ENCODE measurements at places on chromosomes 13 and 19.

- DNase-seq: no peak
Observed at GRCh38 chr19:750640-751423, at the start of gene MISP. TSS of gene MISP (plus strand) at chr19:751112. CDS start at chr19:756947, 5,835 bp downstream.

DNA sequence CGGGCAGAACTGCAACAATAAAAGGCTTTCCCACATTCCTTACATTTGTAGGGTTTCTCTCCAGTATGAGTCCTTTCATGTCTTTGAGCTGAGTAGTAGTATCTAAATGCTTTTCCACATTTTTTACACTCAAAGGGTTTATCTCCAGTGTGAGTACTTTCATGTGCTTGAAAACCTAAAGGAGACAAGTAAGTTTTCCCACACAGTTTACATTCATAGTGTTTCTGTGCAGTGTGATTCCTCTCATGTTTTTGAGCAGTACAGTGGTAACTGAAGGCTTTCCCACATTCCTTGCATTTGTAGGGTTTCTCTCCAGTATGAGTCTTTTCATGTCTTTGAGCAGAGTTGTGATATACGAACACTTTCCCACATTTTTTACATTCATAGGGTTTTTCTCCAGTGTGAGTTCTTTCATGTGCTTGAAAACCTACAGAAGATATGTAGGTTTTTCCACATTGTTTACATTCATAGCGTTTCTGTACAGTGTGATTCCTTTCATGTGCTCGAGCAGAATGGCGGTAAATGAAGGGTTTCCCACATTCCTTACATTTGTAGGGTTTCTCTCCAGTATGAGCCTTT lies 47.0 kb downstream of the ZNF44 start:
- DNase-seq: no peak

- DNase-seq: no peak
Observed at GRCh38 chr13:59538512-59538911, 625.2 kb downstream of the DIAPH3 start.

DNA sequence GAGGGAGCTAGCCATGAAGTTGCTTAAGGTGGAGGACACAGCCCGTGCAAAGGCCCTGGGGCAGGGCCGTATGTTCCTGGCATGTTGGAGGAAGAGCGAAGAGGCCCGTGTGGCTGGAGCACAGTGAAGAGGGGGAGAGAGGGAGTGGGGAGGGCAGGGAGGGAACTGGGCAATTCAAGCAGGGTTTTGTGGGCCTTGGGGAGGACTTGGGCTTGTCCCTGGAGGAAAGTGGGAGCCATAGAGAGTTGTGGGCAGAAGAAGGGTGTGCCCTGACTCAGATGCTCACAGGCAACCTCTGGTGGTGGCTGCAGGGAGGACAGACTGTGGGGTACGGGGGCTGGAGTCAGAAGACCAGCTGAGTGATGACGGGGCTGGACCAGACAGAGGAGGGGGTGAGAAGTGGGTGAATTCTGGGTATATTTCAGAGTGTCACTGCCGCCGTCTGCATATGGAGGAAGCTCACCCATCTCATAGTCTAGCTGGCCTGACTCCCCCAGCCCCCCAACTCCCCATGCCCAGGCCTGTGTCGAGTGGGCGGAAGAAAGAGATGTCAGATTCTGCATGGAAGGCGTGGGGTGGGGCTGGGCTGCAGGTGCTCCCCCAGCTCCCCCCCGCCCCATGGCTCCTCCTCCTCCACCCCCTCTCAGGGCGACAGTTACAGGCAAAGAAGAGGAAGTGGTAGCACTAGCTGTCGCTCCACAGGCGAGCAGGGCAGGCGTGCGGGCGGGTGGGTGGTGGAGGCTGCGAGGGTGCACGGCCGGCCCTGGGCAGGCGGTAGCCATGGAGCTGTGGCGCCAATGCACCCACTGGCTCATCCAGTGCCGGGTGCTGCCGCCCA lies at the start of gene VAV1:
Gene VAV1, plus strand, starts transcription at position 681 of the 838 bp plus-strand sequence. Its CDS starts 100 bp downstream, at position 781.
- DNase-seq: peak; percentile 85

DNA sequence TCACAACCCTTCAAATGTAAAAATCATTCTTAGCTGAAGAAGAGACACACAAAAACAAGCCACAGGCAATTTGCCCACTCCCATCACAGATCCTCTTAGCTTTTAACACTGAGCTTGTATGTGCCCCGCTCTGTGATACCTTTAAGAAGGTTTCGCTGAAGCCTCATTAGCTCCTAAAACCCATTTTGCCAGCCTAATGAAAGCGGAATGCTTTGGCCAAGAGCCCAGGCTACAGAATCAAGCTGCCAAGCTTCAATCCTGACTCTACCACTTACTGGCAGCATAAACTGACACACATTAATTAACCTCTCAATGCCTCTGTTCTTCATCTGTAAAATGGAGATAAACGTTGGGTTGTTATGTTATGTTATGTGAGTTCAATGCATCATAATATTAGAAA lies 10.5 kb downstream of the ZNF112 start:
- no peak for DNase-seq

- no peak for DNase-seq
Observed at GRCh38 chr19:34574704-34575103, 93.1 kb downstream of the WTIP start.

- DNase-seq: no peak
Observed at GRCh38 chr19:7926021-7926726, at the start of gene CTXN1. TSS of gene CTXN1 (minus strand) at chr19:7926135. CDS start at chr19:7925538, 597 bp downstream.

DNA sequence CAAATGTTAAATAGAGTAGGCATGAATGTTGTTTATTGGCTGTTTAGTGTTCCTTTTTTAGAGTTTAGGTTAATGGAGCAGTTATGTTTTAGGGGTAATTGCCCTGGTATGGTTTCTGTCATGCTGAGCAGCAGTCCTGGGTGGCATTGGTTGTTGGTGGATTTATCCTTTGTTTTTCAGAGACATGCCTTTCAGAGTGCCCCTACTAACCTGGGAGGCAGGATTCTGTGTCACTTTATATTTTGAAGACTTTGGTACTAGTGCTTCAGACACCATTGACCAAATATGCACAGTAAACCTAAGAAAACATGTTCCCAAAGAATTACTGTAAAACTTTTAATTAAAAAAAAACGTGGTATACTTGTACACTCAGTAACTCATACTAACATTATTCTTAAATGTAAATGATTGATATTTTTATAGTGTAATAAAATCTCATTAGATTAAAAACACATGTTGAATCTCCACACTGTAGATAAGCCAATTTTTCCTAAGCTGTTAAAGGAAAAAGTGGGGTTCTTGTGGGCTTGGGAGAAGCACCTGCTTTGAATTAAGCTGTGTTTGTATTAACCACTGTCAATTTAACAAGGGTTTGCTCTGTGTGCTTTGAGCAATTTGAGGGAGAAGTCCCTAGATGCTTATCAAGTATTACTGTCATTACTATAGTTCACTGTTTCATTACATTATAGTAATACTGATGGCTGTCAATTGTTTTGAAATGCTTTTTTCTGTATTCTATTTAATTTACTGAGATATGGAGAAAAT lies 133.2 kb downstream of the LMO7 start:
- DNase-seq: no peak

DNA sequence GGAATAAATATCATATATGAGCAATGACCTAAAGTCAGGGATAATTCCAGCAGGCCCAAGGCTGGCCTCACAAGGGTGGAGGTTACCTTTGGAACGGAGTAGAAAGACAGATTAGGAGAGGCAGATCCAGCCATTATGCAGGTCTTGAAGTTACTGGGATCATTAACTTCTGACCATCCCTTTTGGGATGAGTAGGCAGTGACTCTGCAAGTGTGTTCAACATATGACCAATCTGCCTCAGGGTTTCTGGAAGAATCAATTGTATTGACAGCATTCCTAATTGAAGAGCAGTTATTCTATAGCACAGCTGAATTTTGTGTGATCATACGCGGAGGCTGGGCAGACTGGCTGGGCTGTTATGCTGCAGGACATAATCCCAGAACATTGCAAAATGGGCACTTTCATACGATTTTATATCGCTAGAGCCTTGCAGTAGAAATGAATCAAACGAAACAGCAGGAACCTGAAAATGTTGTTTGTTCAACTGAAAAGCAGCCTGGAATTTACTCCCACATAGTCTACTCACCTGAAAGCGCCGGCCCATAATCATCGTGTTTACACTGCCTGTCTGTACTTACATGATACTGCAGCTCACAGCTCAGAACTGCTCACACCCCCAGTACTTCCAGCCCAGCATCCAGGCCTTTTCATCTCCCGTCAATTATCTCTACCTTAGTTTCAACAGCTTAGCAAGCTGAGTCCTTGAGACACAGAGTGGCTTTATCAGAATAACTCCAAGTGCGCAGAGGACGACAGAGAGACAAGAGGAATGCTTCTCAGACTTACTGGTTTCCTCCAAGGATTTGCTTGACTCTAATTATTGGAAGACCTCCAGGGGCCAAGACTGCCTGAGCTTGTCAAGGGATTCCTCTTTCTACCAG lies 556.1 kb downstream of the EFNB2 start:
- no peak for DNase-seq

DNA sequence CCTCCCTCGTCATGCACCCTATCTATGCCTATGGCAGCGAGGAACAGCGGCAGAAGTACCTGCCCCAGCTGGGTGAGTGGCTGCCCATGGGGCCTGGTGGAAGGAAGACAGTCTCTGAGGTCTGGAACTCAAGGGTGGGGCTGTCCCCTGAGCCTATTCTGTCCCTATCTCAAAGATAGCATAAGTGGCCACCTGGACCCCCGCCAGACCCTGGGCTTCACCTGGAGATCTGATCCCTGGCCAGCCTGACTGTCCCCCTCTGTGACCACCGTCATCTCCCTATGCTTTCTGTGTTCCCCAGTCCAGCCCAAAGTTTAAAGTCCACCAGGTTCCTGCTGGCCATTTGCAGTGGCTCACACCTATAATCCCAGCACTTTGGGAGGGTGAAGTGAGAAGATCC lies 2.6 kb downstream of the GCDH start:
- DNase-seq: no peak

- DNase-seq: no peak
Observed at GRCh38 chr19:28019371-28019770, 1193.6 kb downstream of the UQCRFS1 start.

DNA sequence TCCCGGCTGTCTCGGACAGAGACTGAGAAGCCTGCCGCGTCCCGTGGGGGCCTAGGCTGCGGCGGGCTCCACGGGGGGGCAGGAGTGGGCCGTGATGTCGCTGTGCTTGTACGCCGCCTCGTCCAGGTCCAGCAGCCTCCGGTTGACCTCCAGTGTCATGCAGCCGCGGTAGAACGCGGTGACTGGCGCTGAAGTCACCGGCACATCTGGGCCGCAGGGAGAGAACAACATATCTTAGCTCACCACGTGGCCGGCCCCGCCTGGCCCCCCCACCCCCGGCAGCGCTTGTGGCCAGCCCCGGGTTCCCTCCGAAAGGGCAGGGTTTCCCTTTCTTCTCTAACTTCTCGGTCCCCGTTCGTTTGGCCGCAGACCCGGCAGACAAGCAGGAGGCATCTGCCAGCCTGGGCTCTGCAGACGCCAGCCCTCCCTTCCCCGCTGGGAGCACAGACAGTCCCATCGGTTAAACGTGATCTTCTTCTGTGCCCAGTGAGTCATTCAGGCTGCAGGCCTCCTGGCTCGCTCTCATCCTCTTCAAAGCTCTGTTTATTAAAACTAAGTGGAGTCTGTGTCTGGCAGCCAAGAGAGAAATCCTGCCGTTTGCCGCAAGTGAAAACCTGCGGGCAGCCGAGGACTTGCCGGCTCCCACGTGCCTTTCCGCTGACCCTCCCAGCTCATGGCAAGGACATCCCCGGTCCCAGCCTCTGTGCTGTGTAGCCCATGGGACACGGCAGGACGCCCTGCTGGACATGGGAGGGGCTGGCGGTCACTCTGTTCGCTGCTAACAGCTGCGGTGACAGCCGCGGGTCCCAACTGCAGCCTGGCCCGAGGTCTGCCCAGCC lies 42.8 kb downstream of the GAS6 start:
- no peak for DNase-seq

GRCh38 chr19:15170345-15170744 lies 30.4 kb downstream of the NOTCH3 start:
- DNase-seq: no peak

- DNase-seq: no peak
Observed at GRCh38 chr19:50191216-50191615, 12.2 kb upstream of the MYH14 start.

DNA sequence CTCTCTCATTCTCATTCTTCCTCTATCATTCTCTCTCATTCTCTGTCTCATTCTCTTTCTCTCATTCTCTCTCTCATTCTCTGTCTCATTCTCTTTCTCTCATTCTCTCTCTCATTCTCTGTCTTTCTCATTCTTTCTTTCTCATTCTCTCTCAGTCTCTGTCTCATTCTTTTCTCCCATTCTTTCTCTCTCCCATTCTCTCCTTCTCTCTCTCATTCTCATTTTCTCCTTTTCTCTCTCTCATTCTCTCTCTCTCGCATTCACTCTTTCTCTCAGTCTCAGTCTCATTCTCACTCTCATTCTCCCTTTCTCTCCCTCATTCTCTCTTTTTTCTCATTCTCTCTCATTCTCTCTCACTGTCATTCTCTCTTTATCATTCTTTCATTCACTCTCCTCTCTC lies 152.0 kb upstream of the UQCRFS1 start:
- no peak for DNase-seq

DNA sequence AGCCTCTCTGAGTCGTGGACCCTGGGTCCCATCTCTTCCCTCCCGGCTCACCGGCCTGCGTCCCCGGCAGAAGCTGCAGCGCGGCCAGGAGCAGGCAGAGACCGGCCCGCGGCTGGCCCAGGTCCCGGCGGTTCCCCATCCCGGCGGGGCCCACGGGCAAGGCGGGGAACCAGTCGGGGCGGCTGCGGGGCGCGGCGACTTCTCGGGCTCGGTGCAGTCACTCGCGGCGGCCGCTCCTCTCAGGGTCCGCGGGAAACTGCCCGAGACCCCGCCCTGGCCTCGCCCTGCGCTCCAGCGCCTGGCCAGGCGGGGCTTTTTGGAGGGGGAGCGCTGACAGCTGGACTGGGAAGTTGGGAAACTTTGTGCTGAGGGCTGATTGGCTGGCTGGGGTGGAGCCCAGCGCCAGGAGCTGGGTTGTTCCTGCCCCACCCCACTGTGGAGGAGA lies at the start of gene COL5A3:
Gene COL5A3, minus strand, starts transcription at position 258 of the 445 bp plus-strand sequence. Its CDS starts 119 bp downstream, at position 139.
- no peak for DNase-seq

DNA sequence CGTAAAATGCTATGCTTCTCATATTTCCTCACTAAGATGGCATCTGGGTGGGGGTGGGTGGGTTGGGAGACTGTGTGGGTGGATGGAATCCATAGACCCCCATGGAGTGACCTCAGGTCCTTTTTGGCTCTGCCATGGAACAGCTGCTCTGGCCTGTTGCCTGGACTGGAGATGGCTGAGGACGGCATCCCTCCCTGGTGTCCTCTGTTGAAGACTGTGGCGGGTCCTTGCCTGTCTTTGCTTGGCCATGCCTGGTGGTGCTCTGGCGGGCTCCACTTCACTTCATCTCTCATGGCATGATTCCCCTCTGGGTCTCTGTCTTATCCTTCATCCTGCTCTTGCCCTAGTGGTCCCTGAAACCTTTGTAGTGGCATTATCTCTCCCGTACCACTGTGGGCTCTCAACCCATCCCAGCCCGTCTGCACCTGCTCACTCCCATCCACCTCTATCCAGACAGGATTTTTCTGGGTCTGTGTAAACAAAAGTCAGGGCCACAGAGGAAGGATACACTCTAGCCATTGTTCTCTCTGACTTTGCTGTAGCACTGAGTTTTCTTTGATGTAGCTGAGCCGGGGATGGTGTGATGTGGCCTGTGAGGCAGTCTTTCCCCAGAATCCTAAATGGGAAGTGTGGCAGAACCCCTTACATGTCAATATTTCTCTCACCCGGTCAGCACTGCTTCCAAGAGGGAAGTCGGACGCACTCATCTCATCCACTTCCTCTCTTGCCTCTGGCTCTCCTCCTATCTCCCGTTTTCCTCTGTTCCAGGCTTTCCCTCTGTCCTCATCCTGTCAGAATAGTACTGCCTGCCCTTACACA lies 36.1 kb downstream of the WDFY2 start:
- no peak for DNase-seq

- DNase-seq: no peak
Observed at GRCh38 chr13:108597943-108598342, 31.5 kb upstream of the MYO16 start.

GRCh38 chr19:37565370-37565669 lies 29.3 kb downstream of the ZNF571 start:
- no peak for DNase-seq

GRCh38 chr13:19664481-19665230 lies 31.2 kb downstream of the MPHOSPH8 start:
- DNase-seq: no peak
